Smooth muscle cell of bladder (primary cell): ENCODE measurements at places on chromosomes 4 and X. TPM values are rescaled to one million over a fixed set of nuclear protein-coding genes. Genes with fewer than 3 reads are reported as not detected.

S100G gene
- not detected in 2 replicates for total RNA-seq

CENPI gene
- total RNA-seq = 2.8 and 3.1 TPM in 2 replicates

AR gene
- 3.5 and 3.8 TPM in 2 replicates for total RNA-seq

PABPC1L2B gene
- total RNA-seq = not detected in 2 replicates

NUP62CL gene
- 0.14 TPM in 1 of 2 replicates, not detected in the other for total RNA-seq

RTL3 gene
- total RNA-seq = not detected in 2 replicates

UNC5C gene
- total RNA-seq = 0.28 TPM in 2 replicates

FAM9B gene
- total RNA-seq = not detected in 2 replicates

MTNR1A gene
- not detected in 2 replicates for total RNA-seq

EPGN gene
- 0.85 and 4.8 TPM in 2 replicates for total RNA-seq

EREG gene
- 0.28 and 8.4 TPM in 2 replicates for total RNA-seq

TCEANC gene
- total RNA-seq = 3.6 and 4.2 TPM in 2 replicates

PRDM5 gene
- 17.7 and 19.3 TPM in 2 replicates for total RNA-seq

TTC29 gene
- not detected in 2 replicates for total RNA-seq

HS6ST2 gene
- 0.14 TPM in 1 of 2 replicates, not detected in the other for total RNA-seq

DRD5 gene
- not detected in 2 replicates for total RNA-seq

WDR17 gene
- total RNA-seq = 1.5 and 1.6 TPM in 2 replicates

SLC9A7 gene
- total RNA-seq = 36.0 and 42.2 TPM in 2 replicates

SAP30 gene
- 12.7 and 30.4 TPM in 2 replicates for total RNA-seq

PPBP gene
- 0.09 TPM in 1 of 2 replicates, not detected in the other for total RNA-seq

GAGE12H gene
- not detected in 2 replicates for total RNA-seq

DCAF8L2 gene
- under 0.01 TPM in 1 of 2 replicates, not detected in the other for total RNA-seq

COL25A1 gene
- total RNA-seq = 0.55 and 0.57 TPM in 2 replicates

MAGEC3 gene
- not detected in 2 replicates for total RNA-seq

ABLIM2 gene
- 0.09 and 0.14 TPM in 2 replicates for total RNA-seq

DDIT4L gene
- total RNA-seq = 4.6 and 5.9 TPM in 2 replicates

SRD5A3 gene
- total RNA-seq = 4.3 and 6.2 TPM in 2 replicates

CXorf49 gene
- total RNA-seq = not detected in 2 replicates

RNF175 gene
- total RNA-seq = not detected in 2 replicates

HEPH gene
- 3.1 and 15.1 TPM in 2 replicates for total RNA-seq

MID2 gene
- total RNA-seq = 13.1 and 17.5 TPM in 2 replicates
